ENCODE measurements at places on chromosomes 1 and 21.

GRCh38 chr21:38256599-38257302 is at the start of gene KCNJ15:
Gene KCNJ15, plus strand, starts transcription at chr21:38256991. Its CDS starts 42,271 bp downstream, at chr21:38299262.
- no peaks in the 10 kb centered on the region for H3K27me3 ChIP-seq
- peak within 1 kb of the TSS; percentile 46 for H3K27ac ChIP-seq
- no peaks in the 10 kb centered on the region for H3K36me3 ChIP-seq
- peaks cover 31% of the 10 kb centered on the region for H3K4me1 ChIP-seq

DNA sequence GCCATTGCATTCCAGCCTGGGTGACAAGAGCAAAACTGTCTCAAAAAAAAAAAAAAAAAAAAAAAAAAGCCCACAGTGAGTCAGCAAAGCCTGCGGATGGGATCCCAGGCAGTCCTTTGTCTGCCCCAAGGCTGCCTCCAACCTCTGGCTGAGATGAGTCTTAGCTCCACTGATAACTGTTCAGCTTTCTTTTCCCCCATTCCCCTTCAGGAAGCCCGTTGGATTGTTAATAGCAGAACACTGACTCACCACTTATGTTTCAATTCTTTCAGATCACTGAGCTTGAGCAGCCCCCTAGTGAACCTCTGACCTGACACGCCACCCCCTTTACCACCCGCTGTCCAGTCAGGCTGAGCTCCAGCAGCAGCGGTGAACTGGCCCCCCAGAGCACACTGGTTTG is 57.5 kb downstream of the ERG start:
- no peak for DNase-seq
- no peaks in the 10 kb centered on the region for H3K4me1 ChIP-seq
- no peaks in the 10 kb centered on the region for H3K27me3 ChIP-seq
- no peak overlapping the region for H3K27ac ChIP-seq
- no peaks in the 10 kb centered on the region for H3K36me3 ChIP-seq

DNA sequence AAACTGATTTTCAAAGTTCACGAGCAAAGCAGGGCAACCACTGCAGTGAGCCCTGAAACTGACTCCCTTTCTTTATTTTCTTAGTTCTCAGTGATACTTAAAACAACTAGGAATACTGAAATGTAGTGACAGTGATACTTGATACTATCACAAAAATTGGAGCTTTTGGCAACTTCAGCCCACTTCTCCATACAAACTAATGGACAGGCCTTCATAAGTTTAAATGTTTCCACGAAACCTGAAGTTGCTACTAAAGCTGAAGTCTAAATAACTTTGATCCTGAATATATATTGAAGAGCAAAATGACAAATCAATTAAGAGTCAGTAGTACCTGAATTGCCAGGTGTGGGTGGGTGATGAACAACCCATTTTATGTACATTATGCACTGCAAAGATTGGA is 10.0 kb downstream of the NR5A2 start:
- H3K4me3 ChIP-seq, result no peak overlapping the region
- H3K4me1 ChIP-seq, result peaks cover 51% of the 10 kb centered on the region
- H3K36me3 ChIP-seq, result no peaks in the 10 kb centered on the region
- no peaks in the 10 kb centered on the region for H3K27me3 ChIP-seq
- peak overlapping the region; percentile 87 for H3K27ac ChIP-seq

GRCh38 chr21:27426196-27426595 is 459.3 kb upstream of the ADAMTS5 start:
- H3K36me3 ChIP-seq, result no peaks in the 10 kb centered on the region
- H3K4me3 ChIP-seq, result no peak overlapping the region
- H3K27ac ChIP-seq, result no peak overlapping the region
- no peaks in the 10 kb centered on the region for H3K4me1 ChIP-seq

DNA sequence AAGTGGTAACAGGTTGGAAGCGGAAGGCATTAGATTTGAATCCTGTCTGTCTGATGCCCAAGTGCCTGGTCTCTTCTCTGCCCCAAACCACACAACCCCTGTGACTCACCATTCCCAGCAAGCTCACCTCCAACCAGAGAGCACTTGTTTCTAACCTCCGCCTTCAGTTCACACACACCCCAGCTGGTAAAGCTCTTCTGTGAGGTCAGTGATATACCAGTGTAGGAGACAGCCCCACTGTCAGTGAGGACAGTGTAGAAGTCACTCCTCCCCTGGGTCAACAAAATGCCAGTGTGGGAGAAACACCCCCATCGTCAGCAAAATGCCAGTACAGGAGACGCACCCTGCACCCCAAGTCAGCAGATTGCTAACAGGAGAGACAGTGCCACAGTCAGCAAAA is 2.6 kb downstream of the RIMS3 start:
- DNase-seq, result no peak
- no peaks in the 10 kb centered on the region for H3K36me3 ChIP-seq
- H3K27me3 ChIP-seq, result no peaks in the 10 kb centered on the region
- peaks cover 8% of the 10 kb centered on the region for H3K4me1 ChIP-seq
- H3K27ac ChIP-seq, result no peak overlapping the region

- H3K27ac ChIP-seq, result no peak overlapping the region
- DNase-seq, result no peak
- no peak overlapping the region for H3K4me3 ChIP-seq
- no peaks in the 10 kb centered on the region for H3K36me3 ChIP-seq
- H3K27me3 ChIP-seq, result no peaks in the 10 kb centered on the region
Observed at GRCh38 chr1:9881838-9882249, 28.2 kb downstream of the CTNNBIP1 start.

DNA sequence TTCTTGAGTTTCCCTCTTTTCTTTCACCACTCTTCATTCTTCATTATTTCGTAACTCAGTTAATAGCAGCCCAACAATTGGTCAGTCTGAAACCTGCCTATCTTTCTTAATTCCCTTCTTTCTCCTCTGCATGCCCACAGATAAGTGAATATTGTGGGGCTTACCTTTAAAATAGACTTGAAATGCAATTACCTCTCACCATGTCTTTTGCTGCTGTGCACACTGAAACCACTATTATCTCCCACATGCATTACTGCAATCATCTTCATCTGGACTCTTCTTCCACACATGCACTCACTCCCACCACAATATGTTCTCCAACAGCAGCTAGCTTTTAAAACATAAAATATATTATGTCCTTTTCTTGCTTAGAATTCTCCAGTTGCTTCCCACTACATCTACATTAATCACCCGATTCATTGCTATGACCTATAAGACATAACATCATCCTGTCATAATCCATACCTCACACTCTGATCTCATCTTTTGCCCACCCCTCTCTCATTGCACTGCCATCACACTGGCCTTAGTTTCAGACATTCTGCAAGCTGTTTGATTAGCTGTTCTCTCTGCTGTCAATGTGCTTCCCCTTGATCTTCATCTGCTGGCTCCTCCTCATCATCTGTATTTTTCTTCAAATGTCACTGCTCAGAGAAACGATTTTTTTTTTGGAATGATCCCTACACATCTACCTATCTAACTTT is 304.8 kb downstream of the PTPRC start:
- DNase-seq, result no peak
- no peaks in the 10 kb centered on the region for H3K4me1 ChIP-seq
- no peak overlapping the region for H3K27ac ChIP-seq

DNA sequence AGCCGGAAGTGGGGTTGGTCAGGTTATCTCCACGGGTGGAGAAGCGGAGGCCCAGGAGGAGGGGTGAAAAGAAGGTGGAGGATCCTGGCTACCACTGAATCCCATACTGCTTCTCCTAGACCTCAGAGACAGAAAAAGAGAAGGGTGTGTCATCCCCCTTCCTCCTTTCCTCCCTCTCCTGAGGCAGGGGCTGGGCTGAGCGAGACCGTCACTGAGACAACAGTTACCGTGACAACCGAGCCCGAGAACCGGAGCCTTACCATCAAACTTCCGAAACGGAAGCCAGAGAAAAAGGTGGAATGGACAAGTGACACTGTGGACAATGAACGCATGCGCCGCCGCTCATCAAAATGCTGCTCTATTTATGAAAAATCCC is 42.1 kb upstream of the NBPF3 start:
- no peaks in the 10 kb centered on the region for H3K4me1 ChIP-seq
- DNase-seq, result no peak
- H3K27ac ChIP-seq, result no peak overlapping the region
- H3K27me3 ChIP-seq, result no peaks in the 10 kb centered on the region

- H3K4me1 ChIP-seq, result peaks cover 9% of the 10 kb centered on the region
- no peak overlapping the region for H3K27ac ChIP-seq
- no peaks in the 10 kb centered on the region for H3K27me3 ChIP-seq
- DNase-seq, result peak; percentile 64
Observed at GRCh38 chr1:177913762-177914540, 55.9 kb downstream of the SEC16B start.

- no peak for DNase-seq
- H3K36me3 ChIP-seq, result no peaks in the 10 kb centered on the region
- H3K27ac ChIP-seq, result no peak overlapping the region
- H3K27me3 ChIP-seq, result no peaks in the 10 kb centered on the region
- peaks cover 14% of the 10 kb centered on the region for H3K4me1 ChIP-seq
Observed at GRCh38 chr1:52706941-52707926, 9.1 kb upstream of the COA7 start.

- H3K27me3 ChIP-seq, result no peaks in the 10 kb centered on the region
- peaks cover 23% of the 10 kb centered on the region for H3K4me1 ChIP-seq
- H3K4me3 ChIP-seq, result no peak overlapping the region
Observed at GRCh38 chr1:61238359-61238665, 156.0 kb downstream of the NFIA start.

DNA sequence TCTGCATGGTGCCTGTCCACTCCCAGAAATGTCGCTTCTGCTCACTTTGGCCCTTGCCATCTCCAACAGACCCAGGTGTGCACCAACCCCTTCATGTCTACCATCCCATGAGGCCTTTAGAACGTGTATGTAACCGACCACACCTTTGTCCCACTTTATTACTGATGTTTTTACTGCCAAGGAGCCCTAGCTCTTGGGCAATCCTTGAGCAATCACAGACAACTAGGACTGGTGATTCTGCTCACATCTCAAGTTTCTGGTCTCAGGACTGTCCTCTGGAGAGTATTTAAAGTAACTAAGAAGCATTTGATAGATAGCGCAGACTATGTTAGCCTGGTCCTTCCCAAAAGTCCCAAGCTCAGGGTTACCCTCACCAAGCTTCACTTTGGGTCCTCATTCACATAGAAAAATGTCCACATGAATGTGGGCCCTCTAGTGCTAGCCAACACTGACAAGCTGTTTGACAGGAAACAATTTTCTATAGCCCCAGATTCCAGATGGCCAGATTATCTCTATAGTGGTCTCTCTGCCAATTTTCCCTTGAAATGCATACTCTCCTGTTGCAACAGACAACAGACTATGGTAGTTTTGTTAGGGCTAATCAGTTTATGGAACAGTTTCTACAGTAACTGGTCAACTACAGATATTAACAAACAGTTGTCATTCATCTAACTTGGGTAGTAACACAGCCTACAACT is 6.9 kb upstream of the TMEM81 start:
- DNase-seq, result no peak
- no peak overlapping the region for H3K27ac ChIP-seq
- no peaks in the 10 kb centered on the region for H3K4me1 ChIP-seq
- no peaks in the 10 kb centered on the region for H3K27me3 ChIP-seq

- peaks cover 10% of the 10 kb centered on the region for H3K4me1 ChIP-seq
- no peaks in the 10 kb centered on the region for H3K27me3 ChIP-seq
- no peak for DNase-seq
- H3K27ac ChIP-seq, result no peak overlapping the region
Observed at GRCh38 chr21:33299181-33299752, 25.5 kb upstream of the IFNAR1 start.

Data from body of pancreas (tissue), 4 donors.